NCI-H1417 (cell line): ENCODE measurements at places on chromosomes 1 and 21.

- DNase-seq, result no peak
Observed at GRCh38 chr1:150082494-150082893, 14.9 kb downstream of the VPS45 start.

DNA sequence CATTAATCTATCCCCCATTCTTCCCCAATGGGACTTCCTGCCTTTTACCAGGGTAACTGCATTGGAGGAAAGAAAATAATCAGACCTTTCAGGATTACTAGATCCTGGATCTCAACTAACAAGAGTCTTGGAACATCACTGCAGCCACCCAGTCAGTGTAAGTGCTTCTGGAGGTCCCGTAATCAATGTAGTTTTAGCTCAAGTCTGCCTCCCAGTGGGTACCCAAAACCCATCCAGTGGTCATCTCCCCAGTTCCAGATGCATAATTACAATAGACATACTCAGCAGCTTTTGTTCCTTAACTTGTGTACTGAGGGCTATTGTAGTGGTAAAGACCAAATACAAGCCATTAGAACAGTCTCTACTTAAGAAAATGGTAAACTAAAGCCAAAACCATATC lies 319.1 kb downstream of the GPATCH2 start:
- DNase-seq, result no peak

- DNase-seq, result peak; percentile 46
Observed at GRCh38 chr1:44289530-44289929, 65.5 kb downstream of the ERI3 start.

- DNase-seq, result no peak
Observed at GRCh38 chr1:224545571-224545970, 70.5 kb upstream of the CNIH3 start.

- DNase-seq, result no peak
Observed at GRCh38 chr1:239899747-239900146, 191.9 kb upstream of the FMN2 start.

DNA sequence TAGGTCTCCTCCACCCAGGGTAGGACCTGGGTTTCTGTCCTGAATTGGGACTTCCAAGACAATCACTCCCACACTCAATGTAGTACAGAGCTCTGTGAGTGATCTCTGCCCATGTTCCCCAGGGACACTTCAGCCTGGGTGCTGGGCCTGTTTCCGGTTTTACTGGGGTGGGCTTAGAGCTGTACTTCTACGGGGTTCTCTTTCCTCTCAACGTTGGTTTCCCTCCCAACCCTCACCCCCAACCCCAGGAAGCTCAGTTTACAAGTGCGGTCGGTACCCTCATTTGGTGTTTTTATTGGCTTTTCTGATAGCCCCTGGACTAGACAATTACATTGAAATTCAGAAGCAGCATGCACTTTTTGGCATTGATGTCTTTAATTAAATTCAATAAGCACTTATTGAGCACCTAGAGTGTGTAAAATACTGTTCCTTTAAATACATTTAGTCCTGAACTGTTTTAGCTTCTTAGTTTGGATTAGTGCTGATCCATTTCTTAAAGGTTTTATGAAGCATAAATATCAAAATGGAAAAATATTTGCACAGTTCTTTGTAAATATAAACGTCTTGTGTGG lies 542 bp upstream of the XPR1 start:
- no peak for DNase-seq

DNA sequence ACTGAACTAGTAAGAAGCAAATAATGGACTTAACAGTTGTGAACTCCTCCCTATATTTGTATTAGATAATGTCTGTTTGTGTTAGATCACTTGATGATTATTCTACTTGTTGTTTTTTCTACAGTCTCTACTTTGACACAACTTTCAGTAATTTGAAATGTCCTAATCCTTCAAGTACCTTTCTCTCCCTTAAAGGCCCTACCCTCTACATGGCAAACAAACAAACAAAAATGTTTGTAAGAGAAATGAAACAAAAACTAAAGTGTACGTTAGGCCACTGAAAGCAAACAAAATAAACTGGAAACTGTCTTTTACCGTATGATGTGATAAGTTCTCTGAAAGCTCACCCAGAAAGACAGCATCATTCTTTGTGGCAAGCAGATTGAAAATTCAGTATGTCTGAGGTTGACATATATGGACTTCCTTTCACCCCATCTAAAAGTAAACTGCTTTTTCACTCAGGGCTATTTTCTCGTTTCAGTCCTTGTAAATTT lies 255.9 kb upstream of the SNX7 start:
- no peak for DNase-seq

DNA sequence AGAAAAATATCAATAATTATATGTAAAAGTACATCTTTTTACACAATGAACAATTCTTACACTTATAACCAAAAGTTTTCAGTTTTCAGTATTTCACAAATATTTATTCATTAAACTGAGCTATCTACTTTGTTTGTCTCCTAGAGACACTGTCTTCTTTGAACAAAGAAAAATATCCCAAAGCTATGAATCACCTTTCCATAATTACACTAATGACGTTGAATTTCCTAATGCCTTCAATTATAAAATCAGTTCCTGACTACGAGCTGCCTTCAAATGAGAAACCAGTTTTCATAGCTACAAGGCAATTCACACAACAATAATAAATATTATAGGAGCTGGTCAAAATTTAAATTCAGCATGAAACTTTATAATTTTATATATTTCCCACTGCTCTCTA lies 201.8 kb upstream of the BRINP3 start:
- no peak for DNase-seq

- no peak for DNase-seq
Observed at GRCh38 chr1:4972761-4973320, 318.4 kb downstream of the AJAP1 start.

- peak; percentile 94 for DNase-seq
Observed at GRCh38 chr21:34888569-34889319, 160.4 kb downstream of the RUNX1 start.

GRCh38 chr1:205972491-205973168 lies 29.4 kb upstream of the SLC26A9 start:
- no peak for DNase-seq

DNA sequence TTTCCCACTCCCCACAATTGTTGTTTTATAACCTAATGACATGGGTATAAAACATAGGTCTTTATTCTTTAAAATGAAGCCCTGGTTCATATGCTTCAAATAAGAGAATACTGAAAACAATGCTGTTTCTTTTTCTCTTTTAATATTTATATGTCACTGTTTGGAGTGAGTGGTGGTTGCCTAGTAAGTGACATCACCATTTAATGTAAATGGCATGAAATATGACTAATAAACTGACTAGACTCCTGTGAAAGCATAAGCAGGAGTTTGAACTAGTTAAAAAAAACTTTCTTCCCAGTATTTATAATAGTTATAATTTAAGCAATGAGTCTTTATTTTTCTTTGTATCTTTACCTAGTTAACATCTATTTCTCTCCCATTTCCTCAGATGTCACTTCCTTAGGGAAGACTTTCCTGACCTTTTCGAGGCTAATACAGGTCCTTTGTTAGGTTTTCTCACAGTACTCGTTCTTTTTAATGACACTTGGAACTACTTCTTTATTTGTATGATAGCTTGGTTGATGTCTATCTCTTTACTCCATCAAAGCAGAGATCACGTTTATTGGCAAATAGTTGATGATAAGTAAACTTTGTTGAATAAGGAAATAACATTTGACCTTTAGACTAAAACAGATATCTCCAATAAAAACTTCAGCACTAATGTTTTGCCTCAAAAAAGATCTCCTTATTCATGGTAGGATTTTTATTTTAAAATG lies 105.4 kb upstream of the PDC start:
- DNase-seq, result no peak

DNA sequence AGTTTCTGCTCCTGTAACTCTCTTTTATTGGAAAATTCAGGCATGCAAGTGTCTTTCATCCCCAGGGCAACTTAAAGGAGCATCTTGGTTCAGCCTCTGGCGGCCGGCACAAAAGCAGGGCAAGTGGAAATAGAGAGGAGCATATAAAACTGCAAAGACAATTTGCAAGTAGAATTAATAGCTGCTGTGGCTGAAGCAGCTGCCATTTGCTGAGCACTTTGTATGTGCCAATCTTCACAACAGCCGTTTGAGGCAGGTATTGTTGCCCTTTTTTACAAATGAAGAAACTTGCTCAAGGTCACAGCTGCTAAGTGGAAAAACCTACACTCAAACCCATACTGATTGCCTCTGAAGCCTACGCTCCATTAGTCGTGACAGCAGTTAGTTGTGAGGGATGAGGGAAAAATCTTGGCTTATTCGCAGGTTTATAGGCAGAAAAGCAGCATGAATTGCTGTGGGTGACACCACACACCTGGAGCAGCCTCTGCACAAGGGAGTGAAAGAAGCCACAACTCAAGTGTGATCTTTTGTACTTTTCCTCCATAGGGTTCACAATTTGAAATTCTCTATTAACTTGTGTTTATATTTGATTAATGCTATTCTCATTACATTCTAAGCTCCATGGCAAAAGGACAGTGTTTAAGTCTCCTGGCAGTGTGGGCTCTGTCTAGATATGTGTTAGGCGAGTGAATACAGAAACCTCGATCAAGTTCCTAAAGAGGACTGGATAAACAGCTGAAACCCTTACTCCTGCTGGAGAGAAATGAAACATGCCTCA lies 99.0 kb upstream of the BEND5 start:
- no peak for DNase-seq

DNA sequence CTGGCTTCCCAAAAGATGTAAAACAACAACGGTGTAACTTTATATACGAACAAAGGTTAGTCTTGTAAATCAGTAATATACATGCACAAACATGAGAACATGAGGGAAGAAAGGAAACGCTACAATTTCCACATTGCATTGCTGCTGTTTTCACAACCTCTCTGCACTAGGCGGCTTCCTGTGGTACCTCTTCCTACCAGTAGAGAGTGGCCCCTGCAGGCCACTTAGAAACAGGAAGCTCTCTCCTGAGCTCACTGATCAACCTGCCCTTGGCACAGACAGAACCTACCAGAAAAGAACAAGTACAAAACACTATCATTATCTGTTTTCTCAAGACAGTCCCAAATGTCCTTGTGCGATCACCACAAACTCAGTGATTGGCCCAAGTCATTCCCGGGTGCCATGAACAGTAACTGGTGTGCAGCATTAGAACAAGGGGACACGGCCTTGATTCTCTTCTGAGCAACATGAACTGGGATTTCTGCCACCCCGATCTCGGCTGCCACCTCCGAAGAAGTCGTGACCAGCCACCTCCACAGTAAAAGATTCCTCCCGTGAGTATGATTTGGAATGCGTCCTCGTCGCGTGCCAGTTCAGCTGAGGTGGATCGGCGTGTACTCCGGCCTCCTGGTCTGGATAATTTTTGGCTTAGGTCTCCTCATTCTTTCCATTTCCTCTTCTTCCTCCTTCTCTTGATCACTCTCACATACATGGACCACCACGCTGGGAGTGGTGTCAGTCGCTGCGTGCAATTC lies 5.7 kb upstream of the KCNE1 start:
- DNase-seq, result no peak

DNA sequence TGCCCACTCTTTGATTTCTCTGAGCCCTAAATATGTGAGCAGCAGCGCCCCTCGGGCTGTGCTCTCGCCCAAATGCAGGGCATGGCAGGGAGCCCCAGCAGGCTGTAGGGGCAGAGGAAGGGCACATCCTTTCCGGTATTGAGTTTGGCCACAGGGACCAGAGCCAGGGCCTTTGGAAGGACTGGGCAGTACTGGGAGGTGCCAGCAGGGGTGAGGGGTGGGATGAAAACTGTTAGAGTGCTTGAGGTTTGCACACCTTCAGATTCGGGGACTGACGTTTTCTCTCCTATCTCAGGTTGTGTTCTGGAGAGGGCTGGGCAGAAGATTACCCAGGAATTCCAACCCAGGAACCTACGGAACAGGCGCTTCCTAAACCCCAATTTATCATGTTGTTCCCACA lies 2.2 kb upstream of the ATP1A2 start:
- no peak for DNase-seq

GRCh38 chr21:46402421-46402820 lies 56.3 kb upstream of the DIP2A start:
- DNase-seq, result no peak

- no peak for DNase-seq
Observed at GRCh38 chr1:178609015-178609414, 96.1 kb downstream of the TEX35 start.

DNA sequence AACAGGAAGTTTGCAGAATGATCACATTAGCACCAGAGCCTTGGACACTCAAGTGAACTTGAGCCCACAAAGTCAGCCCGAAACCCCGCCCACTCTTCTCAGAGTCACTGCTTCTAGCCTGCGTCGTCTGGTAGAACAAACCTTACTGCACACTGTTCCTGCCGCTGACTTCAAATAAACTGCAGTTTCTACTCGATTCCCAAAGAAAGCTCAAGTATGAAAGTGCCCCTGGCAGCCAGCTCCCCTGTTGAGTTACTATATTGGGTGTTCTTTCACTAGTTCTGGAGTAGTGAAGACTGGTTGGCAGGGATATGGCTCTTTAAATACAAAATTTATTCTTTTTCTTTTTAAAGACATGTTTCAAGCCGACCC lies 164.7 kb downstream of the GALNT2 start:
- DNase-seq, result peak; percentile 40

- no peak for DNase-seq
Observed at GRCh38 chr1:199959033-199959774, 68.3 kb upstream of the NR5A2 start.

DNA sequence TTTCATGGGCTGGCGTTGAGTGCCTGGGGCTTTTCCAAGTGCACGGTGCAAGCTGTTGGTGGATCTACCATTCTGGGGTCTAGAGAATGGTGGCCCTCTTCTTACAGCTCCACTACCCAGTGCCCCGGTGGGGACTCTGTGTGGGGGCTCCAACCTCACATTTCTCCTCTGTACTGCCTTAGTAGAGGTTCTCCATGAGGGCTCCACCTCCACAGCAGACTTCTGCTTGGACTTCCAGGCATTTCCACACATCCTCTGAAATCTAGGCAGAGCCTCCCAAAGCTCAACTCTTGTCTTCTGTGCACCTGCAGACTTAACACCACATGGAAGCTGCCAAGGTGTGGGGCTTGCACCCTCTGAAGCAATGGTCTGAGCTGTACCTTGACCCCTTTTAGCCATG lies 82.1 kb downstream of the CCDC18 start:
- no peak for DNase-seq

GRCh38 chr1:34688006-34688741 lies 66.7 kb upstream of the GJB5 start:
- peak; percentile 57 for DNase-seq

- no peak for DNase-seq
Observed at GRCh38 chr1:53450225-53450624, 9.0 kb upstream of the DMRTB1 start.

- DNase-seq, result no peak
Observed at GRCh38 chr1:195738966-195739650, 869.1 kb downstream of the KCNT2 start.

GRCh38 chr1:153312570-153313186 lies at the start of gene PGLYRP3:
Gene PGLYRP3 (minus strand): TSS chr1:153312952. CDS start chr1:153310665, 2,287 bp downstream.
- DNase-seq, result no peak
